Endodermal cell (in vitro differentiated cells): ENCODE measurements at places on chromosomes 16 and 17.

DNA sequence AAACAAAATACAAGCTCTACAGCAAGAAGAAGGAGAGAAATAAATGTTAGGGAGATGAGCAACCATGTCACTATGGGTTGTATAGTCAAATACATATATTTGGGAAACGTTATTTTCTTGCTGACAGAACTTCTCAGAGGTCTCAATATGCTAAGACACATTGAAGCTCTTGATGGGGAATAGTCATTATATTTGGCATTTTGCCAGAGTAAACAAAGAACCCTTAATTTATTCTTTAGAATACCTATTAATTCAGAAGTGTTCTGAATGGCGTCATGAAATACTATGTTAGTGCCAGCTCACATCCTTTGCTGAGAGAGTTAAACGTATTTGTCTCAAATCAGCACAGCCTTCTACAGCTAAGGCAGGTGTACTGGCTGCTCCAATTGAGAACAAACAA lies 458.9 kb downstream of the CDH13 start:
- no peak for DNase-seq

DNA sequence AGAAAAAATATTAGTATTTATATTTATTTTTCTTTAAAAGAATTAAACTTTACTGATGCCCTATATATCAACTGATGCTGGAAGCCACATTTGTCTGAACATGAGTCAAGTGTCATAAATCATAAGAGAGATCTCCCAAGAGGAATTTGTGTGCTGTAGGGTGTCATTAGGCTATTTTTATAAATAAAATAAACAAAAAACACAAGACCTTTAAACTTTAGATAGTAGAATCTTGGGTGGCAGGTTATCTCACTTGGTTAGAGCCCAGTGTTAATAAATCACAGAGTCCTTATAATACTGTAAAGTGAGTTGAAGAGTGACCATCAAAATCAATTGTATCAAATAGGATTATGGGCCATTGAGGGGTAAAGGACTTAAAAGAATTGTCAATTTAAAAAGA lies 21.3 kb upstream of the CPD start:
- no peak for DNase-seq

GRCh38 chr17:79609049-79609589 lies 1.7 kb downstream of the RBFOX3 start:
- peak; percentile 65 for DNase-seq

DNA sequence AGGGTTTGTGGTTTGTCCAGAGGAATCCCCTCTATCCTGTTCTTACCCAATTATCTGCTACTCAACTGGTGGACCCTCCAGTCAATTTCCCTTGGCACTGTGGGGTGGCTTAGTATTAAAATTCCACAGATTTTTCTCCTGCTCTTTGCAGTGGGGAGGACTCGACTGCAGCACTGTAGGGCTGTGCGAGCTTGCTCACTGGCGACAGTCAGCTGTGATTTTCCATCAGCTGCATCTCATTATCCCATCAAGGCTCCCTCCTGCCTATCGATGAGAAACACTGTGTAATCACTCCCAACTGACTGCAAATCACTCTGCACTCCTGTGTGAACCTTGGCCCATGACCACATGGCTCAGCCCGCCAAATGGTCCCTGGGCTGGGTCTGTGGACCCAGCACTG lies 90.5 kb upstream of the MAF start:
- DNase-seq: no peak

DNA sequence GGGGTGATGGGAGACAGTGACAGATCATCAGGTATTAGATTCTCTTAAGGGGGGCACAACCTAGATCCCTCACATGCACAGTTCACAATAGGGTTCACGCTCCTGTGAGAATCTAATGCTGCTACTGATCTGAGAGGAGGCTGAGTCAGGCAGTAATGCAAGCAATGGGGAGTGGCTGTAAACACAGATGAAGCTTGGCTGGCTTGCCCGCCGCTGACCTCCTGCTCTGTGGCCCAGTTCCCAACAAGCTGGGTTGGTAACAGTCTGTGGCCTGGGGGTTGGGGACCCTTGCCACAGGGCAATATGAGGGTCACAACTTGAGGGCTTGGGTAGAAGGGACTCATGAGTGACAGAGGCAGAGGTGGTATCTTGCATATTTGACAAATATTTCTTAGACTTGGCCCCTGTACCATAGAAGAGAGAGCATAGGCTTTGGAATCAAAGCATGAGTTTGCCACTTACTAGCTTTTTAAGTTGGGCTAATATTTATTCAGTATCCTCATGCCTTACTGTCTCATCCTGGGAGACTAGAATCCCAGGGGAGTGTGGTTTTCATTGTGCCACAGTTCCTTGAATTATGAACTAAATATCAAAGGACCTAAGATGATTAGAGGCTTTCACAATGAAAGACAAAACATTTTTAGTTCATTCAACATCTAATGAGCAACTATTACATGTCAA lies 133.4 kb downstream of the SPACA3 start:
- DNase-seq: no peak

GRCh38 chr17:73480740-73481139 lies 163.5 kb downstream of the SDK2 start:
- DNase-seq: no peak

DNA sequence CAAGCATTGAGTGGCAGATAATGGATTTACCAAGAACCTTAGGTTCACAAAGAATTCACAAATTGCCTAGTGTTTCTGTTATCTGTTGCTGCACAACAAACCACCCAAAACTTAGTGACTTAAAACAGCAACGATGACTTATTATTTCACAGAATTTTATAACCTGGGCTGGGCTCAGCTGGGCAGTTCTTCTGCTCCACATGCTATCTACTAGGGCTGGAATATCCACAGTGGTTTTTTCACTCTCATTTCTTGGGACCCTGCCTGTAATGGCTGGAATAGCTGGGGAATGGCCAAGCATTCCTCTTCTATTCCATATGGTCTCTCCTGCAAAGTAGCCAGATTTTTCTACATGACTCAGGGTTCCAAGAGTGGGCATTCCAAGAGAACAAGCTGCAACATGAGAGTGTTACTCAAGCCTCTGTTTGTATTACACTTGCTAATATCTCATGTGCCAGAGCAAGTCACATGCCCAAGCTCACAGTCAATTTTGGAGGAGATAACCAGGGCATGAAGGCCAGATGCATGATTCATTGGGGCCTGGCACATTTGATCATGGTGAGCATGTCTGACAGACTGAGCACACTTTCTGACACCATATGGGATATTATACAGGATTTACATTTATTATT lies 4.9 kb upstream of the PSMD7 start:
- DNase-seq: no peak

DNA sequence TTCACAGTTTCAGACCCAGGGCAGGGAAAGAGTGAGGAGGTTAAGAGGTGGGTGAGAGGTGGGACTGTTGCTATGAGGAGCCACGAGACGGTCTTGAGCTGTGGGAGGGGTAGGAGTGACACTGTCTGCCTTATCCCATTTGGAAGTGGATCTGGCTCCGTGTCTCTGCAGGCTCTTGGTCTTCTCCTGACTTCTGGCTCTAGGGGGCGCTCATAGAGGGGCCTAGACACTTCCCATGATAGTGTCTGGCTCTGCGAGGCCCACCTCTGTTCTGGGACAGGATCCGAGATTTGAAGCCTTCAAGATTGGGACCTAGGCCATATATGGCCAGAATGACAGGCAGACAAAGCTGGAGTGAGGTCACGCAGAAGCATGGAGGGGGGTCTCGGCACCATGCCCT lies 204.5 kb downstream of the GSG1L start:
- peak; percentile 84 for DNase-seq

DNA sequence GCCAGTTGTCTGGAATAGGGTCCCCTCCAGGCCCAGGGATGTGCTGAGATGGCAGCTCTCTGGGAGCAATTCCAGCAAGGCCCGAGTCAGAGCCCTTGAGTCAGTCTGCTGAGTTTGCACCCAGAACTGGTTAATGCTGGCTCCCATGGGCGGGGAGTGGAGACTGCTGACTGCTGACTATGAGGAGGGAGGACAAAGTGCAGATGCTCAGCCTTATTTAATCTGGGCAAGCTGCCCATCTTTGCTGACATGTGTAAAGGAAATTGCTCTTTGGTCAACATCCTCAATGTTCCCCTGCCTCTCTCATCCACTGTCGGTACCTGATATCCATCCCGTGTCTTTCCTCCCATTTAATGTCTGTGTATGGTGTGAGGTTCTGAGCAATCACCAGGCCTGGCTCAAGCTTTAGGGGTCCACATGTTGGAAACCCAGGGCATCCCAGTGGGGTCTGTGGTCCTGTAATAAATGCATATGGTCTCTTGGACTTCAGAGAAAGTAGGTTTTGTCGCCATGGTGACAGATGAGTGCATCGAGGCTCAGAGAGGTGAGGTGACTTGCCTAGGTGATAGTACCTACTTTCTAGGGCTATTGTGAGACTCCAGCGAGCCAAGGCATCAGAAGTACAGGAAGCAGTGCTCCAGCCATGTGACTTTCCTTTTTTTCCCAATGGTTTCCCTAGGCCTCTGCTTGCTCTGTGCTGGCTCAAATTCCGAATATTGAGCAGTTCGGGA lies 20.0 kb upstream of the RNF135 start:
- no peak for DNase-seq

DNA sequence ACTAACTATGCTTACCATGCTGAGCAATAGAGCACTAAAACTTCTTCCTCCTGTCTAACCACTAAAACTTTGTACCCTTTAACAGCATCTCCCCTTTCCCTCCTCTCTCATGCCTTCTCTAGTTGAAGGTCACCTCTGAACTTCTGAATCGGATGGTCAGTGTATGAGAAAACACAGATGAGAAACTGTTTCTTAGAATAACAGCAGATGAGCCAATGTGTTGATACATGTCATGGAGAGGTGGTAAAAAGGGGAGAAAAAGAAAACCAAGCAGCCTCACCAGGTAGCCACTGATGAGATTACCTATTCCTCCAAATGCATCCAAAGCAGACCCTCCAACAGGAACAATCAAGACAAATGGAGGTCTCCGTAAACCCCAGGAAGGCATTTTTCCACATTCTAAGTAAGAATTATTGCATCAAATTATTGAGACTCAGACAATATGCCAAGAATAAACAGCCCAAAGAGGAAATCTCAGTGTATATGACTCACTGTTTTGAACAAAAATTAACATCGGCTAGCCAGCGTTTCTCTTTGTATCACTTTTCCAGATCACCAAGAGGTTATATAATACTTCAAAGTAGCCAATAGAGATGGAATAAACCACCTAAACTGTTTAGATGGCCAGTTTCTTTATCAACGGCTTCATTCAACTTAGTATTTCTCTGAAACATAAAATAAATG lies 793.3 kb upstream of the SOX9 start:
- DNase-seq: no peak

DNA sequence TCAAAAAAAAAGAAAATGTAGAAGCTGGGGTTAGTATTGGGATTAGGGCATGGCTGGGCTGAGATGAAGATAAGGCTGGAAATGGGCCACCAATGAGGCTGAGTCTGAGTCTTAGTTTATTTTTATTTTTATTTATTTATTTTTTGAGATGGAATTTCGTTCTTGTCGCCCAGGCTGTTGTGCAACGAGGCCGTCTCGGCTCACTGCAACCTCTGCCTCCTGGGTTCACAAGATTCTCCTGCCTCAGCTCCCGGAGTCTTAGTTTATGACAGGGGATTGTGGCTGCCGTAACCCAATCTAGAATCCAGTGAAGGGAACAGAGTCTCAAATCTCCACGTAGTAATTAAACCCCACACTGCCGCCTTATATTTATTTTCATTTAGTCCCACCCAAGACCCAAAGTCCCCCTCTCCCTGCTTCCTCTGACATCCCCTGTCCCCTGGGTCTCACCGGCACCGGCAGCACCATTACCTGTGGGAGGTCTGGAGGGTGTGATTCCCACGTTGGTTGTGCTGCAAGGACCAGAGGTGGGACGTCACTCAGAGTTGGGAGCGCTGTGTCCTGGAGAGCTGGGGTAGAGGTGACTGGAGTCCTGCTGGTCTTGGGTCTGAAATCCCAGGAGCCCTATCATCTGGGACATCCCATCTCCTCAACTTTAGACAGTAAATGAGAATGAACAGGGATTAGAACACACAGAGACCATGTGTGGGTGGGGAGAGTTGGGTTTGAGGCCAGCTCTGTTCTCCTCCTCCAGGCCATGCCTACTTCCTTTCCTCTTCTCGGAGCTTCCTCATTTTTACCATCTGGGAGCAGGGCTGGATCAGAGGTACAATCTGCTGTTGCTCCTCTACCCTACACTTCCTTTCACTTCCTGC lies at the start of gene CLEC10A:
Gene CLEC10A (minus strand): TSS at position 671 of the 875 bp plus-strand sequence. CDS start 1,439 bp downstream, outside the sequence.
- no peak for DNase-seq

- peak; percentile 17 for DNase-seq
Observed at GRCh38 chr17:27846042-27846655, 45.8 kb upstream of the NOS2 start.

DNA sequence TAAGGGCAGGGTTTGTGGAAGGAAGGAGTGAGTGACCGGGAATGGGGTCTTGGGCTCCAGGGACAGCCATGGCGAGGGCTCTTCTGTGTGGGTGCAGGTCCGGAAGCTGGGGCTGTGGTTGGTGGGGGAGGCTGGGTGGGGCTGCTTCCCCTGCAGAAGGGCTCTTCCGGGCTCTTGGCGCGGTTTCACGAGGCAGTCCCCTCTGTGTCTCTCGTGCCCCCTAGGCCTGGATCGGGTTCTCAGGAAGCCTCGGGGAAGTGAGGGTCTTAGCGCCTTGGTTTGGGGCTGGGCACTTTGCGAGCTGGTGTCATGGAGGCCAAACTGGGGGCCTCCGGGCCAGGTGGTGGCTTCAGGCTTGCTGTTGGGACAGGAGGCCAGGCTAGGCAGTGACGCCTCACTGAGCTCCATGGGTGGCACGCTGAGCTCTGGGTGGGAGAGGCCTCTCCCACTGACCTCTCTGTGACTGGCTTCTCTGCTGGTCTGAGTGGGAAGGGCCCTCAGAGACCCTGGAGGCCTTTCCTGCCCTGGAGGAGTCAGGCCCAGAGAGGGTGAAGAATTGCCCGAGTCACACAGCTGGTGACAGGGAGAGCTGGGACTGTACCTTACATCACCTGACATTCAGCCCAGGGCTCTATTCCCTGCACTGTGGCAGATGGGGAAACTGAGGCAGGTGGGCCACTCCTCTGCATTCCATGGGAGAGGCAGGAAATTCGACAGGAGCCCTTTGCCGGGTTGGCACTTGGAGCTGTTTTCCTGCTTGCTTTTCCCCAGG lies 8.2 kb downstream of the ADCY7 start:
- no peak for DNase-seq

- no peak for DNase-seq
Observed at GRCh38 chr17:57993471-57994365, 5.7 kb upstream of the VEZF1 start.

DNA sequence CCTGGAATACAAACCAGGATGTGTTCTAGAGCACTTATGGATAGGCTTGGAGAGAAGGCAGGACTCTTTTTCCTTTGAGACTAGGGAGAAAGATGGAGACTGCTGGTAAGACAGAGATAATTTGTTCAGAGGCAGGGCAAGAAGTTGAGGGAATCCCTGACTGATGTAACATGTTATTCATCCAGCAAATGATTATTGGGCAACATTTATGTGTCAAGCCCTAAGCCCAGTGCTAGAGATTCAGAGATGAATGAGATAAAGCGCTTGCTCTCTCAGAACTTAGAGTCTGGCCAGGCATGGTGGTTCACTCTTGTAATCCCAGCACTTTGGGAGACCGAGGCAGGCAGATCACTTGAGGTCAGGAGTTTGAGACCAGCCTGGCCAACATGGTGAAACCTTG lies 47.8 kb upstream of the NUFIP2 start:
- DNase-seq: no peak
